ENCODE measurements at places on chromosomes 3 and 15.

- no peak for DNase-seq
Measured at GRCh38 chr3:181753391-181753790, 41.7 kb downstream of the SOX2 start.

DNA sequence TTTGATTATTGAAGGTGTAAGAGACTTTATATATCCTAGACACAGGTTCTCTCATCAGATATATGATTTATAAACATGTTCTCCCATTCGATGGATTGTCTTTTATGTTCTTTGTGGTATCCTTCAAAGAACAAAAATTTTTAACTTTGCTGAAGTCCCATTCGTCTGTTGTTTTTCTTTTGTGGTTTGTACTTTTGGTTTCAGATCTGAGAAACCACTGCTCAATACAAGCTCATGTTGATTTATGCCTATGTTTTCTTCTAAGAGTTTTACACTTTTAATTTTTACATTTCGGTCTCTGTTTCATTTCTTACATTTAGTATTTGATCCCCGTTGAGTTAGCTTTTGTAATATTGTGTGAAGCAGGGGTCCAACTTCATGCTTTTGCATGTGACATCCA, 103.3 kb upstream of the SPRED1 start:
- no peak for DNase-seq

GRCh38 chr3:50156549-50157493, 1.7 kb downstream of the SEMA3F start:
- peak; percentile 52 for DNase-seq

- DNase-seq = peak; percentile 43
Measured at GRCh38 chr3:175041369-175041768, 182.2 kb downstream of the NAALADL2 start.

- DNase-seq = peak; percentile 43
Measured at GRCh38 chr3:196323691-196324090, 5.7 kb upstream of the DYNLT2B start.

- no peak for DNase-seq
Measured at GRCh38 chr3:193796089-193796488, 203.1 kb downstream of the OPA1 start.

GRCh38 chr3:16900779-16901440, 16.2 kb downstream of the PLCL2 start:
- DNase-seq = no peak

GRCh38 chr3:170826047-170826446, 43.9 kb downstream of the RPL22L1 start:
- no peak for DNase-seq

GRCh38 chr3:144431134-144431533, 459.5 kb downstream of the DIPK2A start:
- no peak for DNase-seq

GRCh38 chr15:72124218-72124617, 6.0 kb downstream of the SENP8 start:
- no peak for DNase-seq

Data from fibroblast of skin of abdomen (primary cell).